ENCODE measurements at places on chromosomes 4 and X. TPM values are rescaled to one million over a fixed set of nuclear protein-coding genes. Genes with fewer than 3 reads are reported as not detected.
A peak's percentile ranks its signal among the peaks of the same experiment; 100 is the strongest.

- DNase-seq: no peak
Measured at GRCh38 chr4:17517664-17518063, 2.7 kb downstream of the CLRN2 start.

ESX1 gene
- total RNA-seq: not detected

TCP11X2 gene
- total RNA-seq: not detected

DNA sequence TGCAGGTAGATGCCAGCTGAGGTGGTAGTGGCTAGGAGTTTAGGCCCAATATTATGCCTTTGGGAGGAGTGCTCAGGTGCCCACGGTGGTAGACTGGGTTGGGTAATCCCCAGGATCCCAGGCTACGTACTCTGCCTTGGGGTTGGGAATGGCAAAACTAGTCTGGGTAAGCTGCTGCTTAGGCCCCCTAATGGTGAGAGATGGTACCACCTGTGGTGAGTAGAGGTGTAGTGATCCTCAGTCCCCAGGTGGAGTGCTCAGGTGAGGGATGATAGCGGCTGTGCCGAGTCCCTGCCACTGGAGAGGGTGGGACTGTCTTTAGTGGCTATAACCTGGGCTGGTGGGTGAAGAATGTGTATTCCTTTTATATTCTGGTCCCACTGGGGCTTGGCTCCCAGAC, 75.2 kb downstream of the IL1RAPL2 start:
- DNase-seq: no peak

- no peak for DNase-seq
Measured at GRCh38 chrX:23228454-23228853, 106.2 kb upstream of the PTCHD1 start.

DCLK2 gene
- 3.1 TPM for total RNA-seq

DNA sequence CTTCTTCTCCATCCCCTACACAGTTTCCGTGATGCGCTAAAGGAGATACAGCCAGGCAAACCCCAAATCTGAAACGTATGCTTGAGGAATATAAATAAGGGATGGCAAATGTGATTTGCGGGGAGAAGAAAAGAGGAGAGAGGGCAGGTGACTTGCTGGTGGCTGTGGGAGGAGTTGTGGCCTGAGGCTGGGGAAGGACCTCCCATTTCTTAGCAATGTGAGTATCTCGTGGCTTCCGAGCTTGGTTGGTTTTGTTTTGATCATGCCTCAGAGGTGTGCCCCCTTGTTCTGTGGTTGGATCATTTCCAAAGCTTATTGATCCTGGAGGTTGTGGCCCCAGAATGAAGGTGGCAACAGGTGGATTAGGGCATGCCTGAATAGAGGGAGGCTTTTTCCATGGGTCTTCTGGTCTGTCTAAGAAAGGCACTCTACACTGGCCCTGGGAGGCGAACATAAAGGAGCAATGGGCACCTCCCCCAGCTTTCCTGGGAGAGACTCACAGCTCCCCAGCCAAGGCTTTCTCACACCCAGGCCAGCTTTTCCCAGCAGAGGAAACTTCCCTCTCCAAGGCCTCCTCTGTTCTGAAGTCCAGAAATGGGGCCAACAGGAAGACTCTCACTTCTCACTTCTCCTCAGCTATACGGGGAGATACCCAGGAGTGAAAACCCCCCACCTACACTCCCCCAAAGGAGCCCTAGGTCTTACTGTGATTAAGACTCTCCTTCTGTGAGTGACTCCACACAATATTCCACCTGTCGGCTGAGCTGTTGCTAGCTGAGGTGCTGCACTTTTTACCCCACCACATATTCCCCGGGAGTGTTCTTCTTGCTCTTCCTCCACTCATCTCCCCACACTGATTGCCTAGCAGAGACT, 40.0 kb downstream of the C4orf51 start:
- no peak for DNase-seq

CENPC gene
- total RNA-seq: 14.7 TPM

HSFX4 gene
- not detected for total RNA-seq

MAGEA1 gene
- not detected for total RNA-seq

DNA sequence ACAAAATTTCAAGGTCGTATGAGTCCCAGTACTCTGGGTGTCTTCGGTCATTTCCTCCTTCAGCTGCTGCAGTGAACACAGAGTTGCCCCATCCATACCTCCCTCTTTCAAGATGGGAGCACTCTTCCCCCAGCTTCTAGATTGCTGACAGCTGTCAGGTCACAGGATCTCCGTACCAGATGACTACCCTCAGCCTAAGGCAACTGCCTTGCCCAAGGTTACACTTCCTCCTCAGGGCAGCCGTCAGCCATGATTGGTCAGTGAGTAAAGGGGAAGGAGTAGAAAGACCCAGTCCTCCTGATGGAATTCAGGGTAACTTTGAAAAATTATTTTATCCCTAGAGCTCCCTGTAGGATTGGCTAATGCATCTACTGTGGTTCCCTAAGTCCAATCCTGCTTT, 81.6 kb downstream of the NAF1 start:
- no peak for DNase-seq

MAGEA8 gene
- not detected for total RNA-seq

- DNase-seq: no peak
Measured at GRCh38 chr4:159366966-159367780, 264.3 kb downstream of the RAPGEF2 start.

LGI2 gene
- 0.53 TPM for total RNA-seq

DNA sequence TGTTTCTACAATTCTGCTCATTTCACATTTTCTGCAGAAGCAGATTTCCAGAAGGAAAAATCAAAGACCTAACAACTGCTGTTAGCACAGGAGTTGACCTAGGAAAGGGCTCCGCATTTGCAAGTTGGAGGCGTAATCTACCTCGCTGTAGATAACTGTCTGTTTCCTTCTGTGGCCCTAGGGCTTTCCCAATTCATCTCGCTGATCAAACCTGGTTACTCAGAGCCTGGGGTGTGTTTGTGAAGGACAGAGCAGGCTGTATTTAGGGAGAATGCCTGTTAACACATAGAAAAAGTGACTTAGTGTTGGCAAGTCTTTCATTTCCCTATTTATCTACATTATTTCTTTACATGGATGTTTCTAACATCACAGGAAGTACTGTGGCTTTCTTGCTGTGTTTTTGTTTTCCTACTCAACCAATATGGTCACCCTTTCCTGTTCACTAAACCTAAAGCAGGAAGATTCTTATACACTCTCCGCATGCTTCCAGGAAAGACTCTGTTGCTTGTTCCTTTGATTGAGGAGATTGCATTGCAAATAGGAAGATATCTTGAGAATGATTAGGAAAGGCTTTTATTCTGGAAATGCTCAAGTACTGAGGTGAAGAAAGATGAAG, 40.5 kb downstream of the AGA start:
- no peak for DNase-seq

DNA sequence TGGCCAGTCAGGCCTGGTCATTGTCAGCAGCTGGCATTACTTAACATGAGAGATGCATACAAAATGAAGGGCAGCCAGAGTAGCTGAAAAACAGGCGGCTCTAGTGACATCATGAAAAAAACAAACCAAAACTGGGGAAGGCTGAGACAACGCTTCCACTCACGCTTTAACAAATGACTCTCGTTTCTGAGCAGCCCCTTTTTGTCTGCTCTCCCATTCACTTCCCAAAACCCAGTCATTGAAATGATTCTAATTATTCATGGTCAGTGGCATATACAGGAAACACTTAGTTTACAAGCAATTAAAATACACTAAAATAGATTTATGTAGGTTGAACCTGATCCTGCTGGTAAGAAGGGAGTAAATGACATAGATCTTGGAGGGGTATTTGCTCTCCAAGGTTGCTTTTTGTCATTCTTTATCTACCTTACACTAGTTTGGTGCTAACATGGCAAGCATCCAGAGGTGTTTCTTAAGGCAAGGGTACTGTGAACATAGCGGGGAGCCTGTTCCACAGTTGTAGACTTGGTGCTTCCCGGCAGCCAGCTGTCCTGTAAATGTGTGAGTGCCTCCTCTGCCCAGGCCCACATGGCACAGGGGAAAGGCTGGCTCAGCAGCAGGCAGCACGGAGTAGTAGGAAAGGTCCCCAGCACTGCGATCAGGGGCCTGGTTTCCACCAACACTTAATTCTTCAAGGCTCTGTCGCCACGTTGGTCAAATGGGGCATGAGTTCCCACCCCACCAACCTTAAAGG, 61.2 kb upstream of the CITED1 start:
- no peak for DNase-seq

ARSJ gene
- 9.3 TPM for total RNA-seq

- DNase-seq: no peak
Measured at GRCh38 chrX:7242613-7243012, 94.7 kb upstream of the PUDP start.

GRCh38 chr4:41458689-41459088, 79.3 kb upstream of the LIMCH1 start:
- DNase-seq: no peak

ALB gene
- total RNA-seq: not detected

DNA sequence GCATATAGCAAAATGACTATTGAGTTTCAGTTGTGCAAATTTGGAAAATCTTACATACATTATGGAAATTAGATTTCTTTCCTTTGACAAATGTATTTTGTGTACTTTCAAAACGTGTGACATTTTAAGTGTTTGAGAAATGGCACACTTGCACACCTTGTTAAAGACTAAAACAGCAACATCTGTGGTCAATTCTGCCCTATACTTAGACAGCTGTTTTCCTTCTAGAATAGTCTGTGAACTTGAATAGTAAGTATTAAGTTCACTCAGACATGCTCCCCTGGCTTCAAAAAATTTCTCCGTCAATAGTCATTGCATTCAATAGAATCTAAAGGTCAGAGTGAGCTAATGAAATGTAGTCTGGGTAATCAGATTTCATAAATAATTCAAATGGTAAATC, 21.7 kb upstream of the TBC1D9 start:
- no peak for DNase-seq

- no peak for DNase-seq
Measured at GRCh38 chr4:766559-767283, 59.2 kb downstream of the CPLX1 start.

HEPH gene
- 241 TPM for total RNA-seq

DNA sequence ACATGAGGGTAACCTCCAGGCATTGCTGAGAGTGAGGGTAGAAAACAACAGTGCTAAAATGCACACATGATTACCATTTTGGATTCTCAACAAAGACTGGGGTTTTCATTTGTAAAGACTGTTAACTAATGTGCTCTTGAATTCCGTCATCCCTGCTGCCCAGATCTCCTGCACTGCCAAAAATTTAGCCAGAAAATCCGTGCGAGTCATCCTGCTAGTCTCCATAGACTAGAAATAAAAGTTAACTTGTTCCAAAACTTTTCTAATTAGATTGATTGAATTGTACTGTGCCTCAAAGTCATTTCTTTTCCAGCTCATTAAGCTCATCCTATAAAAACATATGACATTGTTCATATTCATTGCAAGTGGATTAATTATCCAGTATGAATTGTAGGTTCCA, 99.8 kb downstream of the ARSF start:
- DNase-seq: no peak

DNA sequence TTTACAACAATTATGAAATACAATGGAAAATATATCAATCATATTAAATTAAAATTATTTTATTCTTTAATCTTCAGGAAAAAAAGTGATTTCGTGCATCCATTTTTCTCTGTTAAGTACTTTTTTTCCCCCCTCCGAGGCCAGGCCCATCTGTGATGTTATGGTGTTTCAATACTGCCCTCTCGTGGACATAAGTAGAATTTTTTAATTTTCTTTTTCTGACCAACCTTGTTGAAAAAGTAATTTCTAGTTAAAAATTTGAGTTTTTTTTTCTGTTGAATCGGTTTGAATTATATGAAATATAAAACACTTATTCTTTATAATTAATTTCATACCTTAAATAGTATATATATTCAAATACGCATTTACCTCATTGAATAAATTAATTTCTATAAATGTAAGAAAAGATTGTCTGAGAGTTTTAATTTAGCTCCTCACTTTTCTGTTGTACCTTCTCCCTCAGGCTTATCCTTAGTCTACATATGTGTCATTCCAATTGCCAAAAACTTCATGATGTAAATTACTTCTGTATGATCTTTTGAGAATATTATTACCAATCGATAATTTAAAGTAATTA, 175.8 kb upstream of the TECRL start:
- DNase-seq: no peak

DNA sequence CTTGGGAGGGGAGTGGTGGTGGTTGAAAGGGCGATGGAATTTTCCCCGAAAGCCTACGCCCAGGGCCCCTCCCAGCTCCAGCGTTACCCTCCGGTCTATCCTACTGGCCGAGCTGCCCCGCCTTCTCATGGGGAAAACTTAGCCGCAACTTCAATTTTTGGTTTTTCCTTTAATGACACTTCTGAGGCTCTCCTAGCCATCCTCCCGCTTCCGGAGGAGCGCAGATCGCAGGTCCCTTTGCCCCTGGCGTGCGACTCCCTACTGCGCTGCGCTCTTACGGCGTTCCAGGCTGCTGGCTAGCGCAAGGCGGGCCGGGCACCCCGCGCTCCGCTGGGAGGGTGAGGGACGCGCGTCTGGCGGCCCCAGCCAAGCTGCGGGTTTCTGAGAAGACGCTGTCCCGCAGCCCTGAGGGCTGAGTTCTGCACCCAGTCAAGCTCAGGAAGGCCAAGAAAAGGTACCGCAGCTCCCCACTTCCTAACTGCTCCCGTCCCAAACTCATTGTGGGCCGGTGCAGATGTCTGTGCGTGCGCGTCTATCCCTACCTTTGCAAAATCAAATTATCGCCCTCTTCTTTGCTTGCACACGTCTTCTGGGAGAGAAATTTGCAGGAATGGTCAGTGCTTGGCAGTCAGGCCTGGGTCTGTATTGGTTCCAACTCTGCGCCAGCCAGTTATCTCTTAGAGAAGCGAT, 533 bp downstream of the IL15 start:
- peak; percentile 43 for DNase-seq

TECRL gene
- not detected for total RNA-seq

- no peak for DNase-seq
Measured at GRCh38 chrX:44020693-44021092, 47.5 kb upstream of the NDP start.

UGDH gene
- total RNA-seq: 303 TPM

DNA sequence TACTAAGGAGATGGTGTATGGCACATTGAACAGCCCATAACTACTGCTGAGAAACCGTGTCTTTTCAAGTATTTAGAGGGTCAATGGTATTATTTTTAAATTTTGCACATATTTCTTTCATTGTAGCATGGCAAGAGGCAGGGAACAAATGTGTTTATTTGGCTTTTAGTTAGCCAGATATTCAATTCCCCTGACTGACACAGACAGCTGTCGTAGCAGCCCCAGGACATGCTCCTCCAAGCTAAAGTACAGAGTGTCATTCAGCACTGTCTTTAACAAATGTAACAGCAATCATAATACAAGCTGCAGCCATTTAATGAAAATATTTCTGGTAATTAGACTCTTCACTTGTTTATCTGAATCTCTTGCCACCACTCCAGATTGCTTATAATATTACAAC, 687.1 kb downstream of the KLHL13 start:
- no peak for DNase-seq

- peak; percentile 30 for DNase-seq
Measured at GRCh38 chr4:190020790-190021717, 6.0 kb downstream of the FRG2 start.

CXorf49 gene
- not detected for total RNA-seq

DNA sequence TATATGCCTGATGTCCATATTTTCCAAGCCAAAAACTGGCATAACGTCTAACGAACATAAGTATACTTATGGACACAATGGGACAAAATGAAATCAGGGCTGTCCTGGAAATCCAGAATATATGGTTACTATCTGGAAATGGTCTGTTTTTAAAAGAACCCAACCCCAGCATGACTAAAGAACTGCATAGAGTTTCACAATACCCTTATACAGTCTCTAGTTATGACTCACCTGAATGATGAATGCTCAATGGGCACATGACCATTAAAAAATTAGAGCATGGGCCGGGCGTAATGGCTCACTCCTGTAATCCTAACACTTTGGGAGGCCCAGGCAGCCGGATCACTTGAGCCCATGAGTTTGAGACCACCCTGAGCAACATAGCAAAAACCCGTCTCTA, 31.8 kb downstream of the AMMECR1 start:
- DNase-seq: no peak

PPEF2 gene
- not detected for total RNA-seq

ARHGAP4 gene
- 35.5 TPM for total RNA-seq

PITX2 gene
- 1.1 TPM for total RNA-seq

Data from left colon (tissue), 2 donors.